Left ventricle myocardium inferior (tissue), 1 donor: ENCODE measurements at places on chromosomes 3 and 15. TPM values are rescaled to one million over a fixed set of nuclear protein-coding genes. Genes with fewer than 3 reads are reported as not detected.

The SEC22C gene
- total RNA-seq = 23.0 TPM

DNA sequence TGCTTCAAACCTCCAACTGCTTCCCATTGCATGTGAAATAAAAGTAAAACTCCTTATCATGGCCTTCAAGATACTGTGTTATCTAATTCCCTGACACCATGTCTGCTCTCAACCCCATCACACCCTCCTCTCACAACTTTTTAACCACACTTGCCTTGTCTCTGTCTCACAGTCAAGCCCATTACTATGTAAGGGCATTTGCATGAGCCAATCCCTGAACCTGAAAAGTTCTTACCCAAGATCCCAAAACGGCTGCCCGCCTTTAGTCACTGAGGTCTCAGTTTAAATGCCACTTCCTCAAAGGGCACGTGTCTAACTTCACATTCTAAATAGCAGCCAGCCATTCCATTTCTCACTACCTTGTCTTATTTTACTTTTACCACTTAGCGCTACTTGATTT, 83.1 kb downstream of the SST start:
- no peaks in the 10 kb centered on the region for H3K4me1 ChIP-seq
- no peaks in the 10 kb centered on the region for H3K36me3 ChIP-seq
- H3K27me3 ChIP-seq = peaks cover 16% of the 10 kb centered on the region

The GPR62 gene
- 0.16 TPM for total RNA-seq

- peak overlapping the region; percentile 50 for H3K27ac ChIP-seq
- no peak for DNase-seq
- H3K36me3 ChIP-seq = peaks cover 58% of the 10 kb centered on the region
- no peak overlapping the region for H3K4me3 ChIP-seq
- H3K4me1 ChIP-seq = peaks cover 25% of the 10 kb centered on the region
- H3K27me3 ChIP-seq = no peaks in the 10 kb centered on the region
These were observed 15.5 kb downstream of the SRPRB start for GRCh38 chr3:133820889-133821675.

The CRYGS gene
- 1.6 TPM for total RNA-seq

DNA sequence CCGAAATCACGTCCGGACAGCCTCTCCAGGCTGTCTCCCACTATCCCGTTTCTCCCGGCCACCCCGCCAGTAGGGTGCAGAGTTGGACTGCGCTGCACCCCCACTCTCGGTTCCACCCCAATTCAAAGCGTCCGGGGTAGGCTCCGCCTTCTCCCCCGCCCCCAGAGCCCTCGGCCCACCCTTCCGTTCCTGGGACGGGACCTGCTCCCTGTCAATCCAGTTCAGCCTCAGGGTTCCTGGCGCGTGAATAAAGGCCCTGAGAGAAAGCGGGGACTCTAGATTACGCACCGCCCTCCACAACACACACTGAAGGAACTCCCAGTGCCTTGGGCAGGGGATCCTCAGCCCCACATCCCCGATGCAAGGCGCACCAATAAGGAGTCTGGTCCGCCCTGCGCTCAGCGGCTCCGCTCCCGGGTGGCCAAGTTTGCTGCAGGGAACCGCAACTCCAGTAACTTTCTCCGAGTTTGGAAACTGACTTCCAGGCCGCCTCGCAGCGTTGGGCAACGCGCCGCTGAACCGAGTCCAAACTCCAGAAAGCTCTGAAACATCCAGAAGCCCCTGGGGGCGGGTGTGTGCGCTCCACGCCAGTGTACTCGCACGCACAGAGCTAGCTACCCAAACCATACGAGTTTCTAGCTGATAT, 1.9 kb downstream of the ADAMTS9 start:
- peaks cover 77% of the 10 kb centered on the region for H3K4me1 ChIP-seq
- DNase-seq = peak; percentile 93
- peak overlapping the region; percentile 97 for H3K27ac ChIP-seq

The RASL12 gene
- 12.9 TPM for total RNA-seq

The IQCF5 gene
- total RNA-seq = not detected

The SLC22A13 gene
- not detected for total RNA-seq

The AMIGO3 gene
- total RNA-seq = not detected

- no peak for DNase-seq
- H3K36me3 ChIP-seq = no peaks in the 10 kb centered on the region
- H3K4me1 ChIP-seq = no peaks in the 10 kb centered on the region
- H3K4me3 ChIP-seq = no peak overlapping the region
- peaks cover 53% of the 10 kb centered on the region for H3K27me3 ChIP-seq
These were observed 918 bp downstream of the PRSS50 start for GRCh38 chr3:46716461-46717441.

The ANXA2 gene
- total RNA-seq = 123 TPM

- H3K4me1 ChIP-seq = peaks cover 7% of the 10 kb centered on the region
- H3K4me3 ChIP-seq = peak overlapping the region; percentile 33
- H3K27ac ChIP-seq = no peak overlapping the region
- peaks cover 14% of the 10 kb centered on the region for H3K36me3 ChIP-seq
- no peak for DNase-seq
These were observed 11.4 kb downstream of the C15orf40 start for GRCh38 chr15:82999905-83000671.

DNA sequence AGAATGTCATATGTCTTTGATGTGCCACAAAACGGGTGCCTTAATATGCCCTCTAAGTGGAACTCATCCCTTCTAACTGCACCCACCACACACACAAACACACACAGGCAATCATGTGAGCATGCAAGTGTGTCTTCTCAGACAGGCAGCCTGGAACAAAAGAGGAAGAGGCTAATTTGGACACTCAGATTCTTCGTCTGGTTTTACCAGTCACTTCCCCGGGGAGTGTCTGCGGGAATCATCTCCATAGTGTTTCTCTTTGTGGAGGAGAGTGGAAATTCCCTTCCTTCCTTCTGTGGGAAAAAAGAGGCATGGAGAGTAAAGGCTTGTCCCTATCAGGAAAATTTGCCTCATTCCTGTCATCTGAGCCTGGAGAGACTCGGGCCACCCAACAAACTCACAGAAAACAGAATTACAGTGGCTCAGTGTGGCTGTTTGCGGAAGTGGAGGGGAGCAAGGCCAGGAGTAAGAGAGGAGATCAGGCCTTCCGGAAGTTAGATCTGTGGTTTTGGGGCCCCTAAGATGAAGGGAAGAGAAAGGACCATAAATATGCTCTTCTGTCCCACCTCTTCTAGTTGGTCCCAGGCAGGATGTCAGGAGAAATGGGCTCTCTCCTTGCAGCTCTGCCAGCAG, 212.6 kb upstream of the SEMA6D start:
- H3K36me3 ChIP-seq = no peaks in the 10 kb centered on the region
- no peak overlapping the region for H3K4me3 ChIP-seq
- no peak for DNase-seq
- peak overlapping the region; percentile 51 for H3K27ac ChIP-seq

The NUDT16 gene
- 35.3 TPM for total RNA-seq

- H3K4me1 ChIP-seq = peaks cover 99% of the 10 kb centered on the region
- no peak for DNase-seq
- no peak overlapping the region for H3K4me3 ChIP-seq
- no peaks in the 10 kb centered on the region for H3K27me3 ChIP-seq
- H3K36me3 ChIP-seq = no peaks in the 10 kb centered on the region
- peak overlapping the region; percentile 63 for H3K27ac ChIP-seq
These were observed 10.2 kb downstream of the MITF start for GRCh38 chr3:69749461-69749860.

DNA sequence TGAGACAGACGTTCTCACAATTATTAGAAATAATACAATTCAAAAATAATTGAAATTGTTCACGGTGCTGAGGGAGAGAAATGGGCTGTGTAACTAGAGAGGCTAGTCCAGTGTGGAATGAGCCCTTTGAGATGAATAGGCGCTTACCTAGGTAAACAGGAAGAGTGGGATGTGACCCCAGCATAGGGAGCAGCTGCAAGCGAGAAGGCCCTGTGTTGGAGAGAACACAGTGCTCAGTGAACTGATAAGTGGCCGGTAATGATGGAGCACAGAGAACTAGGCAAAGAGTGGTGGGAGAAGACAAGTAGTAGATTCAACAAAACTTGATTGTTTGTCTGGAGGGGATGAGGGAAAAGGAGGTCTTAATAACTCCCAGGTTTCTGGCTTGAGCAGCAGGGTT, 103.9 kb downstream of the HCN4 start:
- H3K27ac ChIP-seq = no peak overlapping the region
- H3K27me3 ChIP-seq = no peaks in the 10 kb centered on the region
- H3K36me3 ChIP-seq = peaks cover 29% of the 10 kb centered on the region
- DNase-seq = no peak
- H3K4me3 ChIP-seq = no peak overlapping the region

- H3K27me3 ChIP-seq = no peaks in the 10 kb centered on the region
- no peaks in the 10 kb centered on the region for H3K4me1 ChIP-seq
- H3K4me3 ChIP-seq = no peak overlapping the region
- no peak overlapping the region for H3K27ac ChIP-seq
These were observed 498.4 kb upstream of the UBE2E2 start for GRCh38 chr3:22704571-22705354.

The CASR gene
- not detected for total RNA-seq

The FBXL22 gene
- 29.5 TPM for total RNA-seq

DNA sequence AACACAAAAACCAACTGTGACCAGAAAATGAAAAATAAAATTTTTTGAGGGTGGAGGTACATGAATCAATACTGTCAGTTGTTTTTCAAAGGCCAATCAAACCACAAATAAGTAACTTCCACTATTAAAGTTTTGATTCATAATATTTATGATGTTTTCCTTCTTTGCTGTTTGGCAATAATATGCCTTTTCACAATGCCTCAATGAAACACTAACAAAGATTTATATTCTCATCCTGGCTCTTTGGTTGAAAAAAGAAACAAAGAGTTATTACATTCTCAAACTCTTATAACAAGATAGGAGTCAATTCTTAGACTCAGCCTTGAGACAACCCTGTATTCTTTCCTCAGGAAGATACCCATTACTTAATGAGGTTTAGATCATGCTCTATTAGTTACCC, 63.1 kb downstream of the C3orf70 start:
- no peaks in the 10 kb centered on the region for H3K36me3 ChIP-seq
- H3K4me1 ChIP-seq = peaks cover 5% of the 10 kb centered on the region
- no peaks in the 10 kb centered on the region for H3K27me3 ChIP-seq

DNA sequence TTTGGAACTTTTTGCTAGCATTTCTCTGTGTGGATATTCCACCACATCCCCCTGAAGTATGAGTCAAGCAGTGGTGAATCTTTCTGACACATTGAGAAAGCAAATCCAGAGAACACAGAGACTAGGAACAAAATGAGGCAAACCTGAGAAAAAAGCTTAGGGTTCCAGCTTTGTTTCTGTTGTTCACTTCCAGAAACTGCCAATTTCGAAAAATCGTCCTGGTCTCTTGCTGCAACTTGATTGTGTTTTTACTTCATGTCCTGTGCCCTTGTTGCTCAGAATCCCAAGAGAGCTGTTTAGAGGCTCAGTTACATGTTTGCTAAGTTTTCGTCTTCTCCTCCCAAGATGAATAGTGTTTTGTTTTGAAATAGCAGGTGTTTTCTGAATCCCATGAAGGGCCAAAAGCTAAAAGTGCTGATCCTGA, 13.7 kb downstream of the MAP2K1 start:
- DNase-seq = no peak
- no peaks in the 10 kb centered on the region for H3K27me3 ChIP-seq
- peaks cover 26% of the 10 kb centered on the region for H3K4me1 ChIP-seq
- no peak overlapping the region for H3K4me3 ChIP-seq

DNA sequence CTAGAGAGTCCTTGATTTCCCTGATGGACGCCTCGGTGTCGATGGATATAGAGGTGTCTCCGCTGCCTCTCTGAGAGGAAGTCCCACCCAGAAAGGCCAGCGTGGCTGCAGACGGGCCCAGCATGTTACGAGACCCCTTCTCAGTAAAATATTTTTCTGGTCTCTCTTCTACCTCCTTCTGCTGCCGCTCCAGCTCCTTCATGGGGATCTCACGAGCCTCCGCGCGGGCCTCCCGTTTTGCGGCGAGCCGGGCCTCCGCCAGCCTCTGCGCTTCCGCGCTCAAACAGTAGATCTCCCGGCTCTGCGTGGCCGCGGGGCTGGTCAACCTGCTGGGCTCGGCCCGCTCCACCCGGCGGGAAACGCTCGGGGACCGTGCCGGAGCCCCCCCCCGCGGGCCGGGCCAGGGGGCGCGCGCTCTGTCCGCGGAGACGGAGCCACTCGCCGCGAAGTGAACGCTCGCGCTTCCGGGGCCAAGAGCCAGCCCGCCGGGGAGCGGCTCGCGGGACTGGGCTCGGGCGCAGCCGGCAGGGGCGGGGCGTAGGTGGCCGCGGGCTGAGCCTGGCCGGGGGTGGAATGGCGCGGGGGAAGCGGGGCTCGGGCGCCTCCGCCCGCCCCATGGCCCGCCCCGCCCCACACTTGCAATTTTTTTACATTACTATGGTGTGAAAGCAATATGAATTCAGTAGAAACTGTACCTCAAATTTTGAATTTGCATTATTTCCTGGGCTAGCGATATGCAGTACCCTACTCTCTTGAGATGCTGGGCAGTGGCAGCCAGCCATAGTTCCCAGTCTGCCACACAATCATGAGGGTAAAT, 10.2 kb upstream of the KCNMB3 start:
- DNase-seq = peak; percentile 83
- H3K27ac ChIP-seq = peak overlapping the region; percentile 73
- no peaks in the 10 kb centered on the region for H3K27me3 ChIP-seq
- peaks cover 10% of the 10 kb centered on the region for H3K4me1 ChIP-seq
- H3K4me3 ChIP-seq = peak overlapping the region; percentile 86
